ENCODE measurements at places on chromosomes 1 and 21. TPM values are rescaled to one million over a fixed set of nuclear protein-coding genes. Genes with fewer than 3 reads are reported as not detected.

DNA sequence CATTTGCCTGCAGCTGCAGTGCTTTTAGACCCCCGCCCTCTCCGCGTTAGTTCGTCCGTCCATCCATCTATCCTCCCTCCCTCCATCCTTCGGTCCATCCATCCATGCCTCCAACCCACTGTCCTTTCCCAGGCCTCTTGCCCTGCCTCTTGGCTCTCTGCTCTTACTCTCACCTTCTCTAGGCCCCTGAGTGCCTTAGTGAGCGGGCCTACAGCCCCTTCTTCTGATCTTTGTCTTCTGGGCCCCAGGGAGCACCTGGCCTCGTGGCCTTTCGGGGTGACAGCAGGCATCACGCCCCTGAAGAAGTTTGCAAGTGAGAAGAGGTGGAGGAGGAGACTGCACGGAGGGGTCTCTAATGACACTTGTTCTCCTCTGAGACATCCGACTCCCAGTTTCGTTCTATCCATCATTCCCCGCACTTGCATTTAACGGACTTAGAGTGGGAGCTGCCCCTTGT, 842 bp downstream of the ATXN7L2 start:
- DNase-seq, result no peak

- DNase-seq, result no peak
Observed at GRCh38 chr1:200181861-200182260, 154.4 kb downstream of the NR5A2 start.

DNA sequence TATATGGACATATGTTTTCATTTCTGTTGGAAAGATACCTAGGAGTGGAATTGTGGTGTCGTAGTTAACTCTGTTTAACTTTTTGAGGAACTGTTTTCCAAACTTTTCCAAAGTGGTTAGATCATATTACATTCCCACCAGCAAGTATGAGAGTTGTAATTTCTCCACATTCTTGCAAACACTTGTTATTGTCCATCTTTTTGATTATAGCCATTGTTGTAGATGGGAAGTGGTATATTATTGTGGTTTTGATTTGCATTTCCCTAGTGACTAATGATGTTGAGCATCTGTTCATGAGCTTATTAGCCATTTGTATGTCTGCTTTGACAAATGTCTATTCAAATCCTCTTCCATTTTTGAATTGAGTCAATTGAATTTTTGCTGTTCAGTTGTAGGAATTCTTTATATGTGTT, 19.8 kb downstream of the CAMTA1 start:
- peak; percentile 60 for DNase-seq

- DNase-seq, result no peak
Observed at GRCh38 chr1:195872376-195872775, 735.9 kb downstream of the KCNT2 start.

DNA sequence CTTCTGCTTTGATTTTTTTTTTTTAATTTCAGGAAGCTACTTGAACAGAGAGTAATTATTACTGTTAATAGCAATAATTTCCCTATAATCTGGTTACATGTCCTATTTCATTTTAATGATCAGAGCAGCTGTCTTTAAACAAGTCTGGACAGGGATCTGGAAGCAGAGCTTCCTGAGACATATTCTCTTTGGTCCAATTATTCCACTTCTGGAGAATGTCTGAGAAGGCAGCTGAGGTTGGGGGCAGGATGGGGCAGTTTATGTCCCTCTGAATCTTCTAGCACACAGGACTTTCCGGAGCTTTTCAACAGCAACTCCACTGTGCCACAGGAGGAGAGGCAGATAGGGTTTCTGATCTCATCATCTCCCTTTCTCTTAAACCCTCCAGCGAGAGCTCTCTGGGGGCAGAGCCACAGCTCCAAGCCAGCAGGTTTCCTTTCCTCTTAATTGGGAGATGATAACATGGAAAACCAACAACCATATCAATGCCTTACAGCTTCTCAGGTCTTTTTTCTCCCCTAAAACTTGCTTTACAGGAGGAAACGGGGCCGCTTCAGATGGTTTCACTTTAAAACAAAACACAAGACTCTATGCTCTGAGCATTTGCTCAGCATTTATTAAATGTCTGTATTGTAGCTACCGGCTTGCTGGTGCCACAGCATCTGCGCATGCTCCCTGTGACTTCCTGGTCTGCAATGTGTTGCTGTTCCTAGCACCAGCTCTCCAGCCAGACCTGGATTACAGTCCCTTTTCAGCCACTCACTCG, 425.7 kb upstream of the USP24 start:
- no peak for DNase-seq

GRCh38 chr1:1322952-1323351, 1.5 kb downstream of the INTS11 start:
- no peak for DNase-seq

GRCh38 chr1:163531345-163531744, 209.6 kb downstream of the NUF2 start:
- no peak for DNase-seq

- no peak for DNase-seq
Observed at GRCh38 chr1:181443231-181443853, 40.0 kb upstream of the CACNA1E start.

- DNase-seq, result no peak
Observed at GRCh38 chr1:109882288-109883245, 28.1 kb upstream of the CSF1 start.

- DNase-seq, result peak; percentile 56
Observed at GRCh38 chr21:16532840-16533239, 803.1 kb downstream of the USP25 start.

DNA sequence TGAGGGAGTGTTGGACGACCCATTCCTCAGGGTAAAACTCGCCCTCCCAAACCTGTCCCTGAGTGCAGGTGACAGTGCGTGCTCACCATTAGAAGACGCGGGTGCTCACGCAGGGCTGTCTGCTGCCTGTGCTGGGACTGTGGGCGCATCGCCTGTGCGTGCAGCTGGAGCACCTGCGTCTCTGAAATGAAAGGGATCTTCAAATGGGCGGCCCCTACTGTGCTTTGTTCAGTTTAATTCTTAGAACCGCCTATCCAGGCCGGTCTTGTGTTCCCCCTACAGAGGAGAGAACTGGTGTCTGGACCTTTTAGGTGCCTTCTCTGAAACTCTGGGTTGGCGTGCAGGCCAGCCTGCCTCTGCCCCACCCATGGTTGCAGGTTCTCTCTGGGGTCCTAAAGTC, 125.8 kb downstream of the PCBP3 start:
- DNase-seq, result no peak

The GRHL3 gene
- total RNA-seq, result 2.6 TPM

The ST6GALNAC5 gene
- 0.19 TPM for total RNA-seq

The EDN2 gene
- total RNA-seq, result not detected

The AKNAD1 gene
- not detected for total RNA-seq
